Activated CD4-positive, alpha-beta T cell treated with anti-CD3 and anti-CD28 coated beads for 1 hour (primary cell): ENCODE measurements at places on chromosomes 16 and 17.

- no peak for DNase-seq
These were observed 3.8 kb downstream of the OR4D2 start for GRCh38 chr17:58170622-58171021.

- DNase-seq = no peak
These were observed 9.8 kb downstream of the STAT3 start for GRCh38 chr17:42378359-42378958.

DNA sequence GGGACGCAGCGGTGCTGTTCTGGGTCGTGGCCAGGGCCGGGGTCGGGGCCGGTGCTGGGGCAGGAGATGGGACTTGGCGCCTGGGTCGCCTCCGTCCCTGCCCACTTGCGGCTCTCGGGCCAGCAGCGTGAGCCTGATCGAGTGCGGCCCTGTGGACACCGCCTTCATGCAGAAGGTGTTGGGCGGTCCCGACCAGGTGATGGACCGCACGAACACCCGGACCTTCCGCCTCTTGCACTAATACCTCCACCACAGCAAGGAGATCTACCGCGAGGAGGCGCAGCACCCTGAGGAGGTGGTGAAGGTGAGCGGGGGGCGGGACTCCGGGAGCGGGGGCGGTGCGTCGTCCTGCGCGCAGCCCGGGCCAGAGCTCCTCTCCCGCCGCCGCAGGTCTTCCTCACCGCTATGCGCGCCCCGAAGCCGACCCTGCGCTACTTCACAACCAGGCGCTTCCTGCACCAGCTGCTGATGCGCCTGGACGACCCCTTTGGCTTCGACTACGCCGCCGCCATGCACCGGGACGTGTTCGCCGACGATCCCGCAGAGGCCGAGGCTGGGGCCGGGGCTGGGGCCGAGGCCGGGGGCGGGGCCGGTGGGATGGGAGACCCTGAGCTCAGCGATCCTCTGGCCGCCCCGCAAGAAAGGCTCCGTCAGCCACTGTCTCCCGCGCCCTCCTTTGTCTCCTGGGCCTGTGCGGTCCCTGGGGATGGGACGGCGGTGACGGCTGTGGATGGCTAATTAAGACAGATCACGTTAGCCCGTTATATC, 4.5 kb upstream of the HSD17B1 start:
- DNase-seq = peak; percentile 68

DNA sequence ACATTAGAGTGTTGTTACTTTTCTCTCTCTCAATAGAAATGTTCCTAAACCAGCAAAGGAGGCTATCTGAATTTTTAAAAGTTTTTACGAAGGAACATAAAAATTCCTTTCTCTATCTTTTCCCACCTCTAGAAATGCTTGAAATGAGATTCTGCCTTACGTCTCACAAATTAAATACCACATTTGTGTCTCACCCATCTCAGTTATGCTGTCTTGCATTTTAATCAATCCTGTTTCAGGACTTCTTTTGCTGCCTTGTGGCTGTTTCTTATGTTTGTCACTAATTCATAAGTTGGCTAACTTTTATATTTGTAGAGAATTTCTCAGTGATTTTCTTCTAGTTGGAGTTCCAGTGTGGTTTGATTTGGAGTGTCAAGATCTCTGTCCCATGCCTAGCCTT, 3.5 kb downstream of the OMG start:
- DNase-seq = no peak

DNA sequence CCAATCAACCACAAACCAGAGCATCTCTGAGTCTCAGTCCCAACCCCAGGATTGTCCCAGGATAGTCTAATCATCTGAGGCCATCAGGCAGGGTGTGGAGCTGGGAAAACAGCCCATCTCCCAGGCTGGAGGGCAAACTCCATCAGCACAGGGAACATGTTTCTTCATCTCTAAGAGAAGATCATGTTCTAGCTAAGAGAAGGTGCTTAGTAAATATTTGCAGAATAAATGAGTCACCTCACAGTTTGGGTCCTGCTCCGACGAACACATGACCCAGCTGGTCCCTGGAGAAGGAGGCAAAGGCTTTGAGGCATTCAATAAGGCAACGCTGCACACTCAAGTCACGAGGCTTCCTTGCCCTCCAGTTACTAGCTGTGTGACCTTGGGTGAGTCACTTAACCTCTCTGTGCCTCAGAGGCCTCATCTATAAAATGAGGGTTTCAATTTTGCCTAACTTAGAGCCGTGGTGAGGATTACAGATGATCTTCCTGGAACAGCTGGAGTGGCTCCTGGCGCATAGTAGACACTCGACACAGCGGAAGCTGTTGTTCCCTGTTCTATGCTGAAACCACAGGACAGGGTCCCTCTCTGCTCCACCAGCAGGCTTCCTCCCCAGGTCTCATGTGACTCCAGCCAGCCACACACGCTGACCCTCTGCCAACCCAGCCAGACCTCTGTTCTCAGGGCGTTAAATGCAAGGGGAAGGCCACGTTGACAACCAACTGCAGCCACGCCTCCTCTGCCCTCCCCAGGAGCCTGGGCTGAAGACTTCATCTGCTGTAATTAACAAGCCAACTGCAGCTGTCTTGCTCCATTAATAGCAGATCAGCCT, 10.3 kb upstream of the RPL38 start:
- DNase-seq = no peak

DNA sequence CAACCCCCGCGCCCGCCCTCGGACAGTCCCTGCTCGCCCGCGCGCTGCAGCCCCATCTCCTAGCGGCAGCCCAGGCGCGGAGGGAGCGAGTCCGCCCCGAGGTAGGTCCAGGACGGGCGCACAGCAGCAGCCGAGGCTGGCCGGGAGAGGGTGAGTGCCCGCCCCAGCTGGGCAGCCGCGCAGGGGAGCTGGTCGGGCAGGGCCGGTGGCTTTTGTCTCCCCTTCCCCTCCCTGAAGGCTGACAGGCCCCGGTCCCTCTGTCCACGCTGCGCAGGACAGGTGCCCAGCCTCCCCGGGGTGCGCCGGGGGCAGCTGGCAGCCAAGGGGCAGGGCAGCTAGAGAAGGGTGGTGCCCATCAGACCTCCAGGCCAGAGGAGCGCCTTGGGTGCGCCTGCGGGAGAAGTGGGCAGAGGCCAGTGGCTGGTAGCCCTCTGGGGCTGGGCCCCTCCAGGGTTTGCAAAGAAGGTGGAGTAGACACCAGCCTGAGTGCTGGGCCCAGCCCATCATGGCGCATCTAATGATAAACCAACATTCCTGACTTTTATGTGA, 278 bp downstream of the ITGB4 start:
- no peak for DNase-seq

GRCh38 chr16:77332792-77333191, 102.0 kb downstream of the ADAMTS18 start:
- no peak for DNase-seq

- no peak for DNase-seq
These were observed 32.8 kb downstream of the HELZ start for GRCh38 chr17:67212231-67212630.

DNA sequence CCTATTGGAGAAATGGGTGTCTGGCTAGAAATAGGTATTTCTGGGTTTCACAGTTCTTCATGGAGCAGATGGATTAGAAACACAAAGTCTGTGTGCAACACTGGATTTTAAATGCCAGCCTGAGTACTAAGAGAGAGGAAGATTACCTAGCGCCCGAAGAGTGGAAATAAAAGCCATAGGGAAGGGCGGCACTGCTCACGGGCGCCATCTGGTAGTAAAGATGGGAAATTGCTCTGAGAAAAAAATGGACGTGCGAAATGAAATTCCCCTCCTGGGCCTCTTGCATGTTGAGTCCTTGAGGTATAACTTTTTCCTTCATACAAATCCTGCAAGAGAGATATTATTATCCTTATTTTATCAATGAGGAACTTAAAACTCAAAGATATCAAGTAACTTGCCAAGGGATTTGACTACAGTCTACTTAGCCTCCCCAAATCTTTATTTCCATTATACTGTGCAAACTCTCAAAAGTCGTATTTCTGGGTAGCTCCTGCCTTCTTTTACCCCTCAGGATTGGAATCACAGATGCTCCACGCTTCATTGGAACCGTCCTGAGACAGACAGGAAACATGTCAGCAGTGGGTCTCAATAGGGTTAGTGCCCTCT, 72.8 kb downstream of the MMD start:
- peak; percentile 11 for DNase-seq

DNA sequence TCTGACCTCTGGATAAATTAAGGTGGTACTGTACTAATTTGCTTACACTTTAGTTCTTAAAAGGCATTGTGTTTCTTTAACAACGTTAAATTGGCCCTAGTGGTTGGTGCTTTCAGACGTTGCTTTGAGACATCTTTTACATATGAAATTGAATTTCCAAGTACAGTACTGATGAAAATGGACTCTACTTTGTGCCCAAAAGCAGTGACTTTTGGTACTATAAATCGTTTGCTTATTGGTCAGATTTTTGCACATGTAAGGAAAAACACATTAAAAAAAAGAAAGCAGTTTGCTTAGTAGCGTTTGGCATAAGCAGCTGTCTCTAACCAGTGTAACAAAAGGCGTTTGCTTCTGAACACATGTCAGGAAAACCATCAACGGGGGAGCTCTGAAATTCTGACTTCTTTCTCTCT, 139.6 kb downstream of the CDK5R1 start:
- no peak for DNase-seq
